C1 segment of cervical spinal cord (tissue), 14 donors: ENCODE measurements at places on chromosomes 13 and 19.

- DNase-seq, result no peak
These were observed 319 bp downstream of the NKG7 start for GRCh38 chr19:51372021-51372648.

DNA sequence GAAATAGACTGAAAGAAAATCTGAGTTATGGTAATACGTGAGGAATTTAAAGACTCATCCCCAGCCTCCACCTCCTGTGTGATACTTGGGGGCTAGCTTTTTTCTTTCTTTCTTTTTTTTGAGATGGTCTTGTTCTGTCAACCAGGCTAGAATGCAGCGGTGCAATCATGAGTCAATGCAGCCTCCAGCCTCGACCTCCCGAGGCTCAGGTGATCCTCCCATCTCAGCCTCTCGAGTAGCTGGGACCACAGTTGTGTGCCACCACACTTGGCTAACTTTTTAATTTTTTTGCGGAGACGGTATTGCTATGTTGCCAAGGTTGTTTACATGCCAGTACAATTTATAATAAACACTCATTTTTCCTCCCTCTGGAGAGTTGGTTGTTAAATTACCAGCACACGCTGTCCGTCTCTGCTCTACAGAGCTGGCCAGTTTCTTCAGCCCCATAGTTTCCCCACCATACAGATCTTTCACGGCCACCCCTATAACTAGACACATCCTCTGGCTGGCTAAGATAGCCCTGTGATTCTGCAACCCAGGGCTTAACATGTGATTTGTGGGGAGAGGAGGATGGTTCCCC lies 4.8 kb downstream of the TNFSF9 start:
- no peak for DNase-seq

DNA sequence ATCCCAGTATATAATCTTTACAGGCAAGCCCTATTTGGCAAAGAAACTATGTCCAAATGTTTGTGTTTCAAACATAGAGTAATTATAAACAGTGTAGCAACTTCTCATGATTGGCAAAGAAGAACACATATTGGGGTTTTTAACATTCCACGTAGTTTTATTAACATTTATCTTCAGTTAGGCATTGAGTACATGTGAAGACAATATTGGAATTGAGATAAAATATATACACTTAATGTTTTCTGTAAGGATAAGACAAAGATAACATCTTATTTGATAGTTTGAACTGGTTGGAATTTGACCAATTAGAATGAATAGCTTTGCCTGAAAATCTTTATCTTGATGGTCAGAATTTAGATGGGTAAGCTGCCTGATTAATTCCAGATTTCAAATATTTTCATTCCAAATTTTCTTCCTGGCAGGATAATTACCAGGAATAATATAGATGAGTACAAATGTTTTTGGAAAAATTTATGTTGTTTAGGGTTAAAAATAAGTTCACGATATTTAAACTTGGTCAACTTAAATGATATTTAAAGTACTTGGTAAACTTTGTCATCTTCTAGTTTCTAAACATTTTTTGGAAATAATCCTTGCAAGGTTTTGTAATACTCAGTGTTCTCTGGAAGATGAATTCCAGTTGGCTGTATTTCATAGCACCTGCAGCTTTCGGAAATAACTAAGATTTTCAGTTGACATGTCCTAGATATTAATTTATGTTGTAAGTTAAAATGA lies 536.5 kb upstream of the SPRY2 start:
- DNase-seq, result no peak

DNA sequence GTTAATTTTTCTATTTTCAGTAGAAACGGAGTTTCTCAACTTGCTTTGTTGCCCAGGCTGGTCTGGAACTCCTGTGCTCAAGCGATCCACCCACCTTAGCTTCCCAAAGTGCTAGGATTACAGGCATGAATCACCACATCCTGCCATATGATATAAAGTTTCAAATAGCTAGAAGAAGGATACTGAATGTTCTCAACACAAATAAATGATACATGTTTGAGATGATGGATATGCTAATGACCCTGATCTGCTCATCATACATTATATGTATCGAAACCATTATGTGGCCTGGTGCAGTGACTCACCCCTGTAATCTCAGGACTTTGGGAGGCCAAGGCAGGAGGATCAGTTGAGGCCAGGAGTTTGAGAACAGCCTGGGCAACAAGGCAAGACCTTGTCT lies 11.5 kb downstream of the CIB3 start:
- DNase-seq, result no peak

DNA sequence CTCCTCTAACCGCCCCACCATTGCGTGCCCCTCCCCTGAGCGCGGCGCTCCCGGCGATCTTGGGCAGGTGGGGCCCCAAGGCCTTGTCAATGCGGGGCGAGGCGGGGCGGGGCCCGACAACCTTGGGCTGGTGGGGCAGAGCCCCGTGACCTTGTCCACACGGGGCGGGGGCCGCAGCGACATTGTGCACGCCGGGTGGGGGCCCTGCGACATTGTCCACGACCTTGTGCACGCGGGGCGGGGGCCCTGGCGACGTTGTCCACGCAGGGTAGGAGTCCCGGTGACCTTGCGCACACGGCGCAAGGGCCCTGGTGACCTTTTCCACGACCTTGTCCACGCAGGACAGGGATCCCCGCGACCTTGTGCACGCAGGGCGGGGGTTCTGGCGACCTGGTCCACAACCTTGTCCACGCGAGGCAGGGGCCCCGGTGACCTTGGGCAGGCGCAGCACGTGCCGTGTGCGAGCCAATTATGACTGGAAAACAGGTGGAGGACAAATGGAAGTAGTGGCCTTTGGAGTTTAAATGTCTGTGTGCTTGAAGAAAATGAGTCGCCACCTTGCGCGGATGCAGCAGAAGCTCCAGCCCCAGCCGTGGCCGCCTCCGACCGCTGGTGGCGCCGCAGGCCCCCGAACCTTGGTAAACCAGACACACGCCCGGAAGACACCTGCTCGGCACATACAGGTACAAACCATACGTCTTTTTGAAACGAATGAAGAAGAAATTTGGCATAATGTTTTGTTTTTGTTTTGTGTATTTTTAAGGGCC lies 62.6 kb downstream of the LATS2 start:
- no peak for DNase-seq

- DNase-seq, result no peak
These were observed 2.5 kb downstream of the RPS28 start for GRCh38 chr19:8323781-8324185.

DNA sequence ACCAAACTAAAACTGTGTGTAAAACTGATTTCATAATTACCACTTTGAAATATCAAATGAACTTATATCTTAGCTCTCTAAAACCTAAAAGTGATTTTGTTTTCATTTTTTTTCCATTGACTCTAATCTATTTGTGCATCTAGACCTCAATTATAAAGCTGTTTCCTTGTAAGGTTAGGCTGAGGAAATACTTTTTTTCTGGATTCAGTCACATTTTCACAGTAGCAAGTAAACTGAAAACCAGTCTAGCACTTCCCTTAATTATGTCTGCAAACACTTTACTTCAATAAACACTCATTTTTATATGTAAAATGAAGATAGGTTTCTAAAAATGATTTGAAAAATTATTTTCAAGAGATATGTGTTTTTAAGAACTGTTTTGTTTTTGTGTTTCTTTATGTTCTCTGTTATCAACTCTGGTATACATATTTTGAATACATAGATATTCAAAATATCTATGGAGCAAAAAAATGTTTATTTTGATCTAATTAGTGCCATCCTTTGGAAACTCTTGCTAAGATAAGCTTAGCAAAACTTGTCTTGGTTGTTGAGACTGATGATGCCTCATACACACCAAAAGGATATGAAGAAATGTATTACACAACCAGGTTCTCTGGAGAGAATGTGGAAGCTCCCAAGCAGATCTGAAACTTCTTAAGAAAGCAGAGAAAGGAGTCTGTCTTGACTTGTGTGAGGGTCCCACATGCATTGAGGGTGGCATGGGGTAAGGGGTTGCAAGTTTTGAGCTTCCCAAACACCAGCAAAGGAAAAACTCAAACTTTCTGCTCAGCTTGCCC lies 1887.4 kb downstream of the PCDH9 start:
- DNase-seq, result no peak

- no peak for DNase-seq
These were observed 28.2 kb downstream of the VSTM1 start for GRCh38 chr19:54035215-54036178.

DNA sequence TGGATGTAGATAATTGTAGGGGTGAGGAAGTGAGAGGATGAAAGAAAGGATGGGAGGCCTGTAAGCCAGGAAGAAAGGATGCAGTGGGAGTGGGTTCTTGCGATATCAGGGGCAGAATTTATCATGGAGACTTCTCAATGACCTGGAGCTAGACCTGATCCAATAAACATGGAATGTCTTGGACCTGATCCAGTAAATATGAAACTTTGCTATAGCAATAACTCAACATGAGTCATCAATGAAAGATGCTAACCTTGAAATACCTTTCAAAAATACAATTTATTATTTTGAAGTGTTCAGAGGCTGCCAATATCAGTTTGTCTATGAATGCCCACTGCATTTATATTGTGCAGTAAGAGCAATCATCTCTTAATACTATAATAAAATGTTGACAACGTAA lies 279.5 kb downstream of the POU4F1 start:
- no peak for DNase-seq

- no peak for DNase-seq
These were observed 65.0 kb downstream of the MTUS2 start for GRCh38 chr13:28885181-28885580.

GRCh38 chr13:73142071-73142470 lies 83.3 kb downstream of the KLF5 start:
- DNase-seq, result no peak
